K562 (cell line): ENCODE measurements at places on chromosomes 1 and 21. TPM values are rescaled to one million over a fixed set of nuclear protein-coding genes. Genes with fewer than 3 reads are reported as not detected.

- no peaks in the 10 kb centered on the region for H3K27me3 ChIP-seq
- H3K4me3 ChIP-seq: no peak overlapping the region
- no peaks in the 10 kb centered on the region for H3K36me3 ChIP-seq
- DNase-seq: peak; percentile 42
- no peak overlapping the region for H3K27ac ChIP-seq
These were observed 22.8 kb upstream of the RNU1-4 start for GRCh38 chr1:16717336-16718098.

GRCh38 chr1:156435545-156436140 lies 64.9 kb downstream of the MEF2D start:
- H3K4me1 ChIP-seq: peaks cover 15% of the 10 kb centered on the region
- no peak for DNase-seq
- H3K4me3 ChIP-seq: no peak overlapping the region
- H3K27me3 ChIP-seq: peaks cover 61% of the 10 kb centered on the region
- H3K27ac ChIP-seq: no peak overlapping the region

- no peaks in the 10 kb centered on the region; the same call in 2 of the 3 replicates for H3K36me3 ChIP-seq
- H3K4me1 ChIP-seq: no peaks in the 10 kb centered on the region
- no peak for DNase-seq
- H3K27me3 ChIP-seq: peaks cover 14% of the 10 kb centered on the region
- H3K27ac ChIP-seq: no peak overlapping the region
These were observed 83.8 kb upstream of the SSX2IP start for GRCh38 chr1:84773933-84774497.

DNA sequence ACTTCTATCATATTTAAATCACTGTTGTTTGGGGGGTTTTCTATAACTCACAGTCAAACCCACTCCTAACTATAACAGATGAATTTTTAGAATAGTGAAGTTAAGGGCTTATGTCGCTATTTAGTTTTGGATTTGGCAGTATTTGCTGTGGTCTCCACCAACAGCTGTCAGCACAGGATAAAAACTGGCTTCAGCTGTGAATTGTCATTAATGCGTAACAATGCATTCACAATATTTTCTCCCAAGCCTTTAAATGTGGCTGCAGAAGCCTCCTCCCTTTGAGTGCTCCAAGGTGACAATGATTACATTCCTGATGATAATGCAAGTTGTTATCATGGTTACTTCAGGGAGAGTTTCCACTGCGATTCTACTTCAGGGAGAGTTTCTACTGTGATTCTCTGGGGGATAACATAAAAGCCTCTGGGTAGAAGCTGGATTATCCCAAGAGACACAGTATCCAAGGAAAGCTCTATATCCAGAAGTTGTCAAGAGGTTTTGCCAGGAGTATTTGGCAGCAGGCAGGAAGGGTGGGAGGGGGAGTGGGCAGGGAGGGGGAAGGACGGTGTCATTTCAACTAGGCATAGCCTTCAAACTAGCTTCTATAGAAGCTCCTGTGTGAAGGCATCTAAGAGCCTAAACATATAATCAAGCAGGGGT lies 14.9 kb upstream of the SMIM12 start:
- no peaks in the 10 kb centered on the region for H3K4me1 ChIP-seq
- no peaks in the 10 kb centered on the region for H3K36me3 ChIP-seq
- H3K27me3 ChIP-seq: peaks cover 72% of the 10 kb centered on the region
- DNase-seq: no peak
- no peak overlapping the region for H3K4me3 ChIP-seq
- no peak overlapping the region for H3K27ac ChIP-seq

GRCh38 chr1:41842993-41843755 lies 75.5 kb downstream of the HIVEP3 start:
- no peak overlapping the region for H3K27ac ChIP-seq
- H3K36me3 ChIP-seq: no peaks in the 10 kb centered on the region

GRCh38 chr1:66384258-66384921 lies 149.6 kb upstream of the SGIP1 start:
- no peak overlapping the region for H3K27ac ChIP-seq
- no peaks in the 10 kb centered on the region for H3K27me3 ChIP-seq
- H3K4me1 ChIP-seq: no peaks in the 10 kb centered on the region
- no peak for DNase-seq
- H3K4me3 ChIP-seq: no peak overlapping the region
- no peaks in the 10 kb centered on the region for H3K36me3 ChIP-seq

GRCh38 chr1:205813755-205814058 lies 709 bp upstream of the SLC41A1 start:
- peak overlapping the region; percentile 85 for H3K4me3 ChIP-seq
- no peaks in the 10 kb centered on the region for H3K27me3 ChIP-seq
- H3K36me3 ChIP-seq: peaks cover 18% of the 10 kb centered on the region; the same call in 2 of the 3 replicates
- peaks cover 35% of the 10 kb centered on the region; the same call in 2 of the 3 replicates for H3K4me1 ChIP-seq
- H3K27ac ChIP-seq: 0 out of 3 replicates have a peak overlapping the region, but pooled peaks have one; percentile 12

- H3K27ac ChIP-seq: no peak overlapping the region
- no peak for DNase-seq
- H3K27me3 ChIP-seq: no peaks in the 10 kb centered on the region
- no peak overlapping the region for H3K4me3 ChIP-seq
These were observed 165.3 kb downstream of the GALNT2 start for GRCh38 chr1:230232371-230232771.

DNA sequence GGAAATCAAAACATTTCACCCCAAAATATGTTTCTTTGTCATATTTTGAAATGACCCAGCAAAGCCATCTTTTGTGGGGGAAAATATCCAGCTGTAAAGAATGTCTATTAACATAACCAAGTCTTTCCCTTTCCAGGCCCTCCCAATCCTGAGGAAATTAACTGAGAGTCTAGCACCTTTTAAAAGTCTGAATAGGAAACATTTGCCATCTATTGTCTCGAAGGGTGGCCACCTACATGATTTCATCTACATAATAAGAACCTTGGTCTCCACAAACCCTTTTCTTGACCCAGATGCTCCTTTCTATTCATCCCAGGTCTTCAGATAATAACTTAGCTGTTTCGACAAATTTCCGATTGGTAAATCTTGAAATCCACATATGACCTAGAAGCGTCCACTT lies 5.4 kb upstream of the MT1HL1 start:
- H3K27me3 ChIP-seq: peaks cover 5% of the 10 kb centered on the region
- 0 out of 2 replicates have a peak, but pooled peaks cover 4% of the 10 kb centered on the region for H3K4me1 ChIP-seq
- no peaks in the 10 kb centered on the region for H3K36me3 ChIP-seq

DNA sequence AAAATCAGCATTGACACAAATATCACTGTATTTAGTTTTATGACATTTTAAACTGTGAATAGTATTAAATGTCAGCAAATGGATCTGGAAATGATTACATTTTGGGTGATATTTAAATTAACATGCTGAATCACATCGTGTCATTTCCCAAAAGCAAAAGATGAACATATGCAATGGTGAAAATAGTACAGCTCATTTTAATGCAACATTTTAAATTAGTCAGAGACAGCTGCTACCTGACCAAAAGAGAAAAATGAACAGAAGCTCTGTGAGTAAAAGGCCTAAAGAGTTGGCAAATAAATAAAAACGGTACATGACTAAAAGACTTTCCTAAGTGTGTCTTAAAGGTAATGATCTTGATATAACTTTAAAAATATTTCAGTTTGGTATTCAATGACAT lies 86.0 kb upstream of the GNG4 start:
- no peaks in the 10 kb centered on the region for H3K36me3 ChIP-seq
- no peak for DNase-seq
- H3K27ac ChIP-seq: no peak overlapping the region
- peaks cover 4% of the 10 kb centered on the region; the same call in 1 of the 3 replicates for H3K27me3 ChIP-seq
- no peak overlapping the region for H3K4me3 ChIP-seq

- H3K27ac ChIP-seq: no peak overlapping the region
- H3K27me3 ChIP-seq: no peaks in the 10 kb centered on the region
- H3K4me3 ChIP-seq: no peak overlapping the region
- H3K36me3 ChIP-seq: peaks cover 97% of the 10 kb centered on the region; the same call in 2 of the 3 replicates
- H3K4me1 ChIP-seq: no peaks in the 10 kb centered on the region
- DNase-seq: no peak
These were observed 7.9 kb upstream of the A3GALT2 start for GRCh38 chr1:33328817-33329216.

DNA sequence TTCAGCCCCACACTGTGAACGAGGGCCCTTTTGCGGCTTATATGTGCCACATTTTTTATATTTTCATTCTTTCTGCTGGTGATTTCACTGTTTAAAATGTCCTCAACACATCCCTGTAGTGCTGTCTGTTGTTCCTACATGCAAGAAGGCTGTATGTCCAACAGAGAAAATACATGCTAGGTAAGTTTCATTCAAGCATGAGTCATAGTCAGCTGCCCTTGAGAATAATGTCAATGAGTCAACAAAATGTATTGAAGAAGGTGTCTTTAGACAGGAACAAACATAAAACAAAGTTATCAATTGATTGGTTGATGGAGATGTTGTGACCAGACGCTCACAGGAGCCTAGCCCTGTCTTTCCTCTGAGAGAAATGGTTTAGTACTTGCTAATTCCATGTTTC lies 553.4 kb downstream of the PLPP3 start:
- H3K4me3 ChIP-seq: no peak overlapping the region
- H3K27me3 ChIP-seq: no peaks in the 10 kb centered on the region

- H3K4me1 ChIP-seq: peaks cover 7% of the 10 kb centered on the region
- H3K27ac ChIP-seq: no peak overlapping the region
- H3K36me3 ChIP-seq: no peaks in the 10 kb centered on the region
- H3K4me3 ChIP-seq: no peak overlapping the region
These were observed 163.0 kb downstream of the ZSCAN20 start for GRCh38 chr1:33635336-33636012.

DNA sequence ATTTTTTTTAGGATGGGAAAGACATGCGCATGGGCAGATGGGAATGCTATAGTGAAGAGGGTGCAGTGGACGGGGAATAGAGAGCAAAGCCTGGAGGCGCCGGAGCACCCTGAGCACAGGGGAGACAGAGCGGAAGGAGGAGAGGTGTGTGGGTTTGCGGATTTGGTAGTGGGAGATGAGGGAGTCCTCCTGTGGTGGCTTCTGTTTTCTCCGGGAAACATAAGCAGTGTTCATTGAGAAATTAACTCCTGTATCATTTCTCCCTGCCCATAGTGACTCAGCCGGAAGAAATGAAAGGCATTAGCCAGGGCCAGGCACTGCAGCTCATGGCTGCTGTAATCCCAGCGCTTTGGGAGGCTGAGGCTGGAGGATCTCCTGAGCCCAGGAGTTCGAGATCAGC lies 4.7 kb upstream of the PTPRF start:
- 0 out of 3 replicates have a peak, but pooled peaks cover 2% of the 10 kb centered on the region for H3K27me3 ChIP-seq
- no peak overlapping the region for H3K4me3 ChIP-seq
- H3K4me1 ChIP-seq: peaks cover 39% of the 10 kb centered on the region
- no peak for DNase-seq
- no peaks in the 10 kb centered on the region for H3K36me3 ChIP-seq

GRCh38 chr1:106223213-106223612 lies 833.3 kb upstream of the PRMT6 start:
- H3K4me1 ChIP-seq: no peaks in the 10 kb centered on the region
- H3K27me3 ChIP-seq: no peaks in the 10 kb centered on the region
- H3K27ac ChIP-seq: no peak overlapping the region
- no peaks in the 10 kb centered on the region for H3K36me3 ChIP-seq

DNA sequence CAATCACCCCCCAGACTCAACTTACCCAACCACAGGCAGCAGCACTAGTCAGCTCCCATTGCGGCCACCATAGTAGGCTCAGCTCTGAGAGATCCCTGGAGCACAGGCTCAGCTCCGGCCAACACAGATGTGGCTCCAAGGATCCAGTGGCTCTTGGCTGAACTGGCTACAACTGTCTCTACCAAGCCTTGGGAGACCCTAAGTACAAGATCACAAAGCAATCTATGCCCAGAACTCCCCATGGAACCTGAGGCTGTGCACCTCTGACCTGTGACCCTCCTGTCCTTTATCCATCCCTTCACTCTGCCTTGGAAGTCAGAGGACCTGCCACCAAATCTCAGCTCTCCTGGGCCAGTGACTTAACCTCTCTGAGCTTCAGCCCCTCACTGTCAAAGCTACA lies 61.8 kb upstream of the GJB5 start:
- DNase-seq: no peak
- no peak overlapping the region for H3K27ac ChIP-seq
- no peaks in the 10 kb centered on the region for H3K4me1 ChIP-seq
- no peaks in the 10 kb centered on the region for H3K36me3 ChIP-seq

- H3K27me3 ChIP-seq: no peaks in the 10 kb centered on the region
- no peaks in the 10 kb centered on the region for H3K4me1 ChIP-seq
- no peak for DNase-seq
- no peaks in the 10 kb centered on the region for H3K36me3 ChIP-seq
These were observed 352.1 kb downstream of the ST6GALNAC3 start for GRCh38 chr1:76426606-76427005.

- no peak overlapping the region for H3K27ac ChIP-seq
- no peak for DNase-seq
- no peak overlapping the region for H3K4me3 ChIP-seq
- H3K36me3 ChIP-seq: no peaks in the 10 kb centered on the region
These were observed 175.9 kb upstream of the KCND3 start for GRCh38 chr1:112165375-112165774.

GRCh38 chr1:32099426-32099825 lies 8.4 kb upstream of the KPNA6 start:
- no peak for DNase-seq
- peaks cover 55% of the 10 kb centered on the region; the same call in 2 of the 3 replicates for H3K36me3 ChIP-seq
- H3K27me3 ChIP-seq: no peaks in the 10 kb centered on the region
- no peak overlapping the region for H3K4me3 ChIP-seq
- H3K27ac ChIP-seq: no peak overlapping the region

- H3K36me3 ChIP-seq: no peaks in the 10 kb centered on the region
- no peak overlapping the region for H3K4me3 ChIP-seq
- no peaks in the 10 kb centered on the region for H3K27me3 ChIP-seq
- peak; percentile 52 for DNase-seq
These were observed 62.8 kb downstream of the NGF start for GRCh38 chr1:115275216-115275615.

DNA sequence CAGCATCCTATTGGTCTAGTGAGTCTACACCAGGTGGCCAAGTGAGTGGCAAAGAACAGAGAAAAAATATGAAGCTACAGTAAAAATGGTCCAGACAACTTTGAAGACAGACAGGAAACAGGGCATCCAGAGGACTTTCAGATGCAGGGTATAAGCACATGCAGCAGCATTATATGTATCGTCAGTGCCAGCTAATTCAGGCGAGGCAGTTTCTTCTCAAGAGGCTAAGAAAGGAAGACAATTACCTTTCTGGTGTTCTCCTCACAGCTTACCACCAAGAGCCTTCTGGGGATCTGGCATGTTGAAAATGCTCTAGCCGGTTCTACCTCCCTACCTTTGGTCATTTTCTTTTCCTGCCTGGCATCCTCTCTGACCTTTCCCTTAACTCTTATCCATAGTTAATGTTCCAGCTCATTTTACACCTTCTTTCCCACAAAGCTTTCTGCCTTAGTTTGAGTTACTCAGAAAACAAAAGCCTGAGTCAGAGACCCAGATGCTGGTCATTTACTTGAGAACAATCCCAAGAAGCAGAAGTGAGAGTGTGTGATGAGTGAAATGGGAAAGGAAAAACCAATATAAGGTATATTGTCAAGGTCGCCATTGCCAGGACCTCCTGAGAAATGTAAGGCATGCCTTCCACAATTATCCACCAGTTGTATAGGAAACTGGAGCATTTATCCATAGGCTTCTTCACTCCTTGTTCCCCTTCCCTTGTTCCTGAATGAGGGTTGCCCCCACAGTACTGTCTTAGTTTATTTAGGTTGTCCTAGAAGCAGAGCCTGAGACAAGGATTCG lies 444.1 kb downstream of the PLPP3 start:
- H3K4me3 ChIP-seq: no peak overlapping the region
- H3K4me1 ChIP-seq: no peaks in the 10 kb centered on the region; the same call in 2 of the 3 replicates
- H3K27me3 ChIP-seq: no peaks in the 10 kb centered on the region
- no peaks in the 10 kb centered on the region for H3K36me3 ChIP-seq
- no peak for DNase-seq

TMEM79 gene
- total RNA-seq: 6.8 and 7.2 TPM in 2 replicates

UBL4B gene
- total RNA-seq: not detected in 2 replicates

PPP2R5A gene
- 70.9 and 71.1 TPM in 2 replicates for total RNA-seq

DNASE2B gene
- total RNA-seq: not detected in 2 replicates

HHAT gene
- 0.11 and 0.13 TPM in 2 replicates for total RNA-seq

OR2T2 gene
- total RNA-seq: not detected in 2 replicates
